ENCODE measurements at places on chromosomes 6 and 20.

DNA sequence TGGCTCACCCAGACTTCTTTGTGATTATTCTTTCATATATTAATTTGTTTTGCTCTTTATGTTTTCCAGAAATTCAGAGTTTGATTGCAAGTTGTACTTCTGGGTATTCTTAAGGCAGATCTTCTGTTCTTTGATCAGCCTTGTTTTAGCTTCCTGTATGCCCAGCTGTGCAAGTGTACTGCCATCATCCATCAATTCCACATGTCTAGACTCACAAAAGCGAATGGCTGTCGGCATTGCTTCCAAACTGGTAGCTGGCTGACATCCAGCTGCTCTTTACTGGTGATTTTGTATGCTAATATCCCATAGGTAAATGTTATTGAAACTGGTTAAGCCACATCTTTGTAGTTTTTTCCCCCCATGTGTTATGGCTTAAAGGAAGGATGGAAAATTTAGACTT lies 1084.8 kb upstream of the CITED2 start:
- no peak for DNase-seq

DNA sequence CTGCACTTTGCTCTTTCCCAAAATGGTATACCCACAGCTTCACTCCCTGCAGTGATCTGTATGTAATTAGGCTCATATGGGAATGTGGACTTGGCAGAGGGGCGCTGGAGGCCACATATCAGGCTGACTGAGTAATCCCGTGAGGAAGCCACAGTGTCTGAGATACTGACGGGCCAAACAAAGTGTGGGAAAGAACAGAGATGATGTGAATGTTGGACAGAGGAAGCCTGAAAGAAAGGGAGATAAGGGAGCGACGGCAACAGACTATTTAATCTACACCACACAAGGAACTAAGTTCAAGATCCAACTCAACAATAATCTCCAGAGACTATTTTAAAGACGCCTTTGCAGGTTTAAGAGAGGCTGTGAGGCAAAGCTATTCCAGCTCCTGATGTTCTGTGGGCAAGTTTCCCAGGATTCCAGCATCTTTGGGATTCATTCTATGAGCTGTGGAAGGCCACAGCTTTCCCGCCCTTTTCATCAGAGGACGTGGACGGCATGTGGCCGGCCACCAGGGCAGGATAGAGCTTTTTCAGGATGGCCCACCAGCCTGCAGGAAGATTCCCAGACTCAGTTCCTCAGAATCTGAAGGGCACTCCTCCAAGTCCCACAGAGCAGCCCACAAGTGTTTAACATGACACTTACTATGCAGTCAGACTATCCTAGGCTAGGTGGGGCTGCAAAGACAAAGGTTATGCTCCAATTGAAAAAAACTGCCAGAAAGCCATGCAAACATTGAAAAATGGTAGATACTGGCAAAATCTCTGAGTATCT lies 237.5 kb downstream of the ATXN1 start:
- no peak for DNase-seq

DNA sequence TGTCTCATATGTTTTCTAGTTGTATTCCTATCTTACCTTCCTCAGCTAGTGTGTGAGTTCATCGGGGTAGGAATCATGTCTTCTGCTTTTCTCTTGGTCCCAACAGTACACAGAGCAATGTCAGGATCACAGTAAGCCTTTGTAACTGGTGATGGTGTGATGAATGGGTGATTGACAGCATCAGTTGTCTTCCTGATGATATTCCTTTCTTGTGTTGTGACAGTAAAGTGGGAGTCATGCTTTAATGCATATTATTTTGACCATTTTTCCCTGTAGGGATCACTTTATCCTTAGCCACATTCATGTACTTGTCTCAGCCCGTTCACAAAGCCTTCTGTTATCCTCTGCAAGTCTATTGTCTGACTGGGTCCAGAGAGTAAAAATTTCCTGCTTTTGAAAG lies 501.7 kb downstream of the UTRN start:
- DNase-seq, result no peak

DNA sequence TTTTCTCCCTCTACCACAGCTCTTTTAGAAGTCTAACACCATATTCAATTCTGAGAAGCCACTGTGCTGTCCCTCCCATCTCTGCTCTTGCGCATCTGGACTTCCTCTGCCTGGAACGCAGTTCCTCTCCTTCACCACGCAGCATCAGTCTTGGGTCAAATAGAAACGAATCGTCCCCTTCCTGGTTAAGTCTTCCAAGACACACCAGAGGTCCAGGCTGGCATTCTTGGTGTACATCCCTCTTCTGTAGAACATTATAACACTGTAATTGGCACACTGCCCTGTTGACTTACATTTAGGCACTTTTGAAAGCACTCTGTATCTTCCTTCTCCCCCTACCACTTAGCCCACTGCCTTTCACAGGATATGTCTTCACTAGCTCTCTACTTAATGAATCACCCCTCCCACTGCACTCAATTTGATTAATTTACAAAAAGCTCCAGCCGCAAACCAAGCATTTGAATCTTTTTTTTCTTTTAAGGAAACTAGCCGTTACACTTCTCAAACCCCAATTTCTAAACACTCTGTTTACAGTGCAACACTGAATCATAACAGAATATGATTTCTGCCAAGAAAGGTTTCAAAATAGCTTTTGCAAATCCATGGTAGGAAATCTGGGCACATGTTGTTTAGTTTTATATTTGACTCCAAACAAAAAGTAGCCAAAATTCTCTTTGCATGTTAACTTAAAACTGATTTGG lies 140.8 kb upstream of the CARMIL1 start:
- peak; percentile 63 for DNase-seq

GRCh38 chr6:125853756-125854155 lies 63.0 kb downstream of the NCOA7 start:
- no peak for DNase-seq

- no peak for DNase-seq
These were observed 26.3 kb upstream of the ZNF318 start for GRCh38 chr6:43395776-43396175.

GRCh38 chr6:169263836-169264608 lies 10.4 kb upstream of the THBS2 start:
- peak; percentile 6 for DNase-seq

- DNase-seq, result peak; percentile 19
These were observed 61.2 kb upstream of the SIRPG start for GRCh38 chr20:1718604-1719384.

DNA sequence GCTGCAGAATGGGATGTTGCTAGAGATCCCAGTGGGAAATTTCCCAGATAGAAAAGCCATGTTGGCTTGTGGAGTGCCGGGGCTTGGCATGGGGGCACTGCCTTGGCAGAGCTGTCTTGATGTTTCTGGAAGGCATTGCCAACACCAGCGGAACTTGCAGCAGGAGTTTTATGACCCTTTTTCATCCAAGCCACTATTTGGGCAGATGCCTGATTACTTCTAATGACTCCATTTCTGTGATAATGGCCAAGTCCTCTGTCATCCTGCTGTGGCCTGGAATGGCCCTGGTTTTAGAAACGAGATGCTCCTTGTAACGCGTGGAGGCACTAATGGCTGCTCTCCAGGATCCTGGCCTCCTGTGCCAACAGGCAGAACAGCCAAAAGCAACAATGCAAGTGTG lies 229.0 kb downstream of the ZNF217 start:
- no peak for DNase-seq

DNA sequence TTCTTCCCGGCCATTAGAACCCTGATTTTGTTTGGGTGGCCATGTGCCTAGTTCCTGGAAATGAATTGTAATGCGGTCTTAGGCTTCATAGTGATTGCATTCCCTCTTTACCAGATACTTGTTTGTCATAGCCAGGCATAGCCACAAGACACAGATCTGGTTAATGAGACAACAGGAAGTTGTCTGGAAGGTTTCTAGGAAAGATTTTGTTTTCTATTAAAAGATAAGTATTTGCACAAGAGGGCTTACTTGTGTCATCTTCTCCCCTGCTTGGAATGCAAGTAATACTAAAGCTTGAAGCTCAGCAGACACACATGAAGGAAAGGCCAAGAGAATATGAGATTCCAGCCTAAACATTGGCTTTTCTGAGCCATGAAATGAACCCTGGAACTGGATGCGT lies 12.9 kb downstream of the FARS2 start:
- DNase-seq, result no peak

DNA sequence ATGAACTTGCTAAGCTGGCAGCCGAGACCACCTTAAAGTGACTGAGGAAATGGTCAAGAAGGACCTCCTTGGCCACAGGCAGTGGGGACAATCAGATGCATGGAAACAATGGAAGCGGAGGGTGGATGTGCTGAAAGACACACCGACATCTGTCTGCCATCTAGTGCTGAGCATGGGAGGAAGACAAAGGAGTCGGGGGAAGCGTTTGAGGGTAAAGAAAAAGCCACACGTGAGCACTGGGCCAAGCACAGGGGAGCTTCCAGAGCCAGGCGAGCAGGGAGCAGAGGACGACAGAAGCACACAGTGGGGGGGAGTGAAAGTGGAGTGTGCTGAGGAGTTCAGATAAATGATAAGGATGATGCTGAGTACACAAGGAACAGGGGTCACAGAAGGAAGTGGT lies 367.8 kb downstream of the ZFAND3 start:
- no peak for DNase-seq

GRCh38 chr6:158321960-158322359 lies 9.7 kb downstream of the TULP4 start:
- DNase-seq, result peak; percentile 7

GRCh38 chr6:3569816-3570215 lies 113.0 kb upstream of the SLC22A23 start:
- no peak for DNase-seq

DNA sequence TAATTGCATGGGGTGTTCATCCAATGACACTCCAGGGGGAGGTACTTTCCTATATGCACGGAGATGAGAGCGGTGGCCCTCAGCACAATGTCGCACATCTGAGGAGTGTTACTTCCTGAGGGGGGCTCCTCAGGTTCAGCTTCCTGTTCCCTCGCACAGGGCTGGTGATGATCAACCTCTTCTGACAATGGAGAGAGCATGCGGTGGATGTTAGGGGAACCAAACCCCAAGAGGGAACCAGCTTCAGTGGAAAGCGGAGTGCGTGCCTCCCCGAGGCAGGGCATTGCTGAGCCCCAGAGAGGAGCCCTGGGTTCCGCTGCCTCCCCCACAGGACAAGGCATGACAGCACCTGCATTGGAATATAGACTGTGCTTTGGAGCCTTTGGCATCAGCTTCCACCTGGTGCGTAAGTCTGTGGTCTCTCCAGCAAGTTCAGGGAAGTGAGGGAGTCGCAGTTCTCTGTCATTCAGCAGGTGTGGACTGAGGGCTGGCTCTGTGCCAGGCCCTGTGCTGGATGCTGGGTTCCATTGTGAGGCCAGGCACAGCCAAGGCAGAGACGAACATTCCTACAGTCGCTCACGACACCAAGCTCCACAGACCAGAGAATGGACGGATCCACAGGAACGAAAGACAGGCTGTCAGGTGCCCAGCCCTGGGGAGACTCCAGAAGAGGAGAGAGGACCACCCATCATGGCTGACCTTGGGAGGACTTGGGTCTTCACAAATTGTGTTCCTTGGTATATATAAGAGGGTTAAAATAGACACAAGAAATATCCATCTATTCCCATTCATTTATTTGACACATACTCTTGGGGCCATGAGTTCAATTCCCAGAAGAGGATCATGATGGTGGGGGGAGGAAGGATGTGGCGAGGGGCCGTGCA lies 3.9 kb upstream of the ZNF831 start:
- DNase-seq, result no peak

DNA sequence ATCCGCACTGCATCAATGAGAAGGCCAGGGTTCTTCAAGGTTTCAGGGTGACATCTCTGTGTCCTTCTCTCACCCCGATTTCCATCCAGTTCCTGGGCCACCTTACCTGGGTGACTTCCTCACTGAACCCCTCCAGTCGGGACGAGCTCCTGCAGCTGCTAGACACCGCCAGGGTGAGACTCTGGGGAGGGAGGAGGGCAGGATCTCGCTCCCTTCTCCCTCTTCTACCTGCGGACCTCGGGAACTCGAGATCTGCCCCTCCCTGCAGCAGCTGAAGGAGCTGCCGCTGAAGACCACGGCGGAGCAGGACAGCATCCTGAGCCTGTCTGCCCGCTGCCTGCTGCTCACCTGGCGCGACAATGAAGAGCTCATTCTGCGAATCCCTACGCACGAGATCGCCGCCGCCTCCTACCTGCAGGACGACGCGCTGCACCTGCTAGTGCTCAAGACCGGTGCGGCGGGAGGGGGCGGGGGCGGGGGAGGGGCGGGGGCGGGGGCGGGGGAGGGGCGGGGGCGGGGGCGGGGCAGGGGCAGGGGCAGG lies 7.5 kb downstream of the CCM2L start:
- DNase-seq, result peak; percentile 43

DNA sequence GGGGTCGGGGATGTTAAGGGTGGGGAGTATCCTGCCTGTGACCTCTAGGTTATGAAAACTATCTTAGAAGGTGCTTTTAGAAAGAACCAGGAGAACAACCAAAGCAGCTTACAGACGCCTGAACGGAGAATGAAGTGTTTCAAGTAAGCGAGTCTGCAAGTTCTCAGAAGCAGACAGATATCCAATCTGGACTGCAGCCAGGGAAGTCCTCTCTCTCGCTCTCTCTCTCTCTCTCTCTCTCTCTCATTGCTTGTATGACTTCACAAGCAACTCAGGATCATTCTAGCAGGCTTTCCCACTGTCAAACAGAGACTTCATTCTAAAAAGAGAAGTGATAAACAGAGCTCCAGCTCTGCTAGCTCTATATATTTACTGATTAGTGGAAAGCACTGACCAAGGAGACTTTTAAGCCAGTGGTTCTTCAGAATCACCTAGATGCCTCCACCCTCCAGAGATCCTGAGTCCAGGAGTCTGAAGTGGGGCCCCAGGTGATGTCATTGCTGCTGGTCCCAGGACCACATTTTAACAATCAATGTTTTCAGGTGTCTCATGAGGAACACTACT lies 6.0 kb downstream of the TCF21 start:
- DNase-seq, result no peak

- DNase-seq, result peak; percentile 84
These were observed 92.5 kb upstream of the ADGRF1 start for GRCh38 chr6:47134476-47135189.

DNA sequence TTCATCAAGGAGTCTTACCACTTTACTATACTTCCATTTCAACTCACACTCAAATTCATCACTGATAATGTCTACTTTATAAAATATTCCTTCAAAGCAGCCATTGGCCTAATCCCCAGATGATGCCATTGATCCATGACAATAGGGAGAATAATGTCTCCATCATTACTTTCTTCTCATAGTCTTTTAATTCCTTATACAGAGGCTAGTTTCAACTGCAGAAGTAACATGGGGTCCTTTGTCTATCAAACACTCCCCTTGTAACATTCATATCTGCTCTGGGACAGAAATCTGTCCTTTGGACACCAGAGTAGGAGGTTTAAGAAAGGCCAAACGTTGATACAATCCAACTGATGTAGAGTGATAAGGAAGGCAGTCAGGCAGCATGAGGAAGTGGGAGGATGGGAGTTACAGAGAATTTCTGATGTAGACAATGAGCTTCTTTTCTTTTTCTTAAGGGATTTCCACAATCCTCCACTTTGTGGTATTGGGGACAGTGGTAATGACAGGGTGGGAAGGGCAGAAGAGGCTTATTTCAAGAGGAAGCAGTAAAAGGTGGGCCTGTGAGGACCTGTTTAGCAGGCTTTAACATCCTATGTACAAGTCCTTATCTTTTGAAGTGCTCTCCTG lies 18.9 kb upstream of the HLA-DOA start:
- DNase-seq, result no peak
